Amniotic stem cell (primary cell): ENCODE measurements at places on chromosomes 13 and 19.

DNA sequence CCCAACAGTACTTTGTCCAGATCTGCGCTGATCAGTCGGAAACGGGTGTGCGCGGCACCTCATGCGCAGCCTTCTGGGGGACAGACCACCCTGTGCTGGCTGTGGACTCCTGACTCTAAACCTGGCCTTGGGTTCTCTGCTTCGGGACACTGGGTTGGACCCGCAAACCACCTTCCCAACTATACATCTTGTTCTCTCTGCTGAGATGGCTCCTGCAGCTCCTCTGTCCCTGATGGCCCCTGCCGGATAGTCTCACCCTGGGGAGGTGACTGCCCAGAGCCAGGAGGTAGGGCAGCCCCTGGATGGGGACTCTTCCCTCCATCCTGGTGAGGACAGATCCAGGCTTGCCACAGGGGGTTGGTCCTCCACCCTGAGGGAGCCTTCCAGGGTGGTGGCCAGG is 23.3 kb downstream of the RFX1 start:
- no peak for DNase-seq

GRCh38 chr19:2811221-2811722 is 8.4 kb upstream of the ZNF554 start:
- no peak for DNase-seq

- DNase-seq = no peak
These were observed 38.8 kb downstream of the POLR1D start for GRCh38 chr13:27660511-27660910.

DNA sequence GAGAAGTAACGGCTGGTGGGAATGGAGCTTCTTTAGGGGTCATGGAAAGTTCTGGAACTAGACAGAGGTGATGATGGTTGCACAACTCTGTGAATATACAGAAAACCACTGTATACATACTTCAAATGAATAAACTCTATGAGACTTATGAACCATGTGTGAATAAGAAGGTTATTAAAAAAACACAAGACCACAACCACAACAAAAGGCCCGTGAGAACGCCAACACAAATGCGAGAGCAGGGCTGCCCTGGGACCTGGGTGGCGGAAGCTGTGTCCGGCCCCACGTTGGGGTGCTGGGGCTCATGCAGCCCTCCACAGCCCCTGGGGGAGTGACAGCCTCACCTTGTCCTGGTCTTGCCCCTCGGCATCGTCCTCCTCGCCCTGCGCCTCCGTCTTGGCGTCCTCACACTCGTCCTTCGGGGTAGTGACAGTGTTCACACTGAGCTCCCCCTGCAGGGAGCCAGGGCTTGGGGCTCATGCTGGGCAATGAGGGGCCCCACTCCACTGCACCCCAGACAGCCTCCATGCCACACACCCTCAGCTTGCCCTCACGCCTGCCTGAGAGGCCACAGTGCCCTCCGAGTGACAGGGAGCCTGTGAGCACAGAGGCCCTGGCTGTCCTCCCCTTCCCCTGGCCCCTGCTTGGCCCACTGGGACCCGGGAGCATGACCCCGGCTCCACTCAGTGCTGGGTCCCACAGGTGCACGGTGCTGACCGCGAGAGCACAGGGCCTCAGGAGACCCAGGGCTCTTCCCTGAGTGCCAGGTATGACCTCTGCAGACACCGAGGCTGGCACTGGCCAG is 16.0 kb downstream of the IZUMO4 start:
- no peak for DNase-seq

DNA sequence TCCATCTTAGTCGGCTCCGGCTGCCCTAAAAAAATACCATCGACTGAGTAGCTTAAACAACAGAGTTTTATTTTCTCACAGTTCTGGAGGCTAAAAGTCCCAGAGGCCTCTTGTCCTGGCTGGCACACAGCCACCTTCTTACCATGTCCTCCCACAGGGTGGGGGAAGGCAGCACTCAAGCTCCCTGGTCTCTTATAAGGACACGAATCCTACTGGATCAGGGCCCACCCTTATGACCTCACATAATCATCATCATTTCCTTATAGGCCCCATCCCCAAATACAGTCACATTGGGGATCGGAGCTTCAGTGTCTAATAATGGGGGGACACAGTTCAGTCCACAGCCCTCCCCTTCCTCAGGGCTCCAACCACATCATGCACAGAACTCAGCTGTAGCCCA is 2.6 kb upstream of the TUBA3C start:
- DNase-seq = no peak

GRCh38 chr19:49932731-49933131 is 3.4 kb upstream of the NUP62 start:
- no peak for DNase-seq

DNA sequence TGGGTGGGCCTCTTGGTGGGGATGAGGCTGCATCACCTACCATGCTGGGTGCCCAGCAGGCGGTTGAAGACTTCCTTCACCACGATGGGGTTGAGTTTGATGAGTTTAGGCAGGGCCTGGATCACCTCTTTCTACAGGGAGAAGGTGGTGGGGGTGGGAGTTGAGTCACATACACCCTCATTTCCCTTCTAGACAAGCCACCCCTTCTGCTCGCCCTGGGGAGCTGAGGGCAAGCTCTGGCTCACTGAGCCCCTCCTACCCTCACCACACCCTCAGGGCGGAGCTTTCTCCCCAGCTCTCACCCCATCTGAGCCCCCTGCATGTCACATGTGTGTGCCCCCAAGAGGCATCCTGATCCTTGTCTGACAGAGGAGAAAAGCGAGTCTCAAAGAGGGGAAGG is 7.6 kb upstream of the RSPH6A start:
- DNase-seq = no peak

DNA sequence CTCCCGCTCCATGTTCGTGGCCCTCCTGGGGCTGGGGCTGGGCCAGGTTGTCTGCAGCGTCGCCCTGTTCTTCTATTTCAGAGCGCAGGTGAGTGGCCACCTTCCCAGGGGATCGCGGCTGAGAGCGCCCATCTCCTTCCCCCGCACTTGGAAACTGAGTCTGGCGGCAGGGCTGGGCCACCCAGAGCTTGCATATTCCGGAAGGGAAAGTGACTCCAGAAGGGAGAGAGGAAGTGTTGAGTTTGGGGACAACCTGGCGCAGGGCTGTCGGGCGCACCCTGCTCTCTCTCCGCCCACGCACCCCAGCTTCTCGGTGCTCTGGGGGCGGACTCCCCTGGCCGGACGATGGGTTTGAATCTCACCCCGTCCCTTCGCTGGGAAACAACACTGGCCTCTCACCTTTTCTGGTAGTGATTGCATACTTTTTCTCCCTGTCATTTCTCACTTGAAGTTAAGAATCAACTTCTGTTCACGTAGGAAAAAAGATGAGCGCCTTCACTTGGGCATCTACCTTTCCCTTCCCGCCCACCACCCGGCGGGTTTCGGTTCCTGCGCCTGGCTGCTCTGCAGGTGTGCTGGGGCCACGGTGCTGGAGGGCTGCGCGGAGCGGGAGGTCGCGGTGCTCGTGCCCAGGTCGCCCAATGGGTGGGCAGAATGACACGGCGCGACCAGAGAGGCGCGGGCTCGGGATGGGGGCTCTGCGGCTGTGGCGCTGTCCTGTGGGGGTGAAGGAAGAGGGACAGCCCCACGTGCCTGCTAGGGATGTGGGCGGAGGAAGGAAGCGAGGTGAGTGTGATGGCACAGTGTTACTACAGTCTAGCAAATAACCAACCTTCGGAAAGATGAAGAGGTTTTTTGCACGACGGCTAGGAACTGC is 721 bp downstream of the TNFSF11 start:
- DNase-seq = no peak

- no peak for DNase-seq
These were observed 393.8 kb downstream of the ITGBL1 start for GRCh38 chr13:101846249-101846648.

DNA sequence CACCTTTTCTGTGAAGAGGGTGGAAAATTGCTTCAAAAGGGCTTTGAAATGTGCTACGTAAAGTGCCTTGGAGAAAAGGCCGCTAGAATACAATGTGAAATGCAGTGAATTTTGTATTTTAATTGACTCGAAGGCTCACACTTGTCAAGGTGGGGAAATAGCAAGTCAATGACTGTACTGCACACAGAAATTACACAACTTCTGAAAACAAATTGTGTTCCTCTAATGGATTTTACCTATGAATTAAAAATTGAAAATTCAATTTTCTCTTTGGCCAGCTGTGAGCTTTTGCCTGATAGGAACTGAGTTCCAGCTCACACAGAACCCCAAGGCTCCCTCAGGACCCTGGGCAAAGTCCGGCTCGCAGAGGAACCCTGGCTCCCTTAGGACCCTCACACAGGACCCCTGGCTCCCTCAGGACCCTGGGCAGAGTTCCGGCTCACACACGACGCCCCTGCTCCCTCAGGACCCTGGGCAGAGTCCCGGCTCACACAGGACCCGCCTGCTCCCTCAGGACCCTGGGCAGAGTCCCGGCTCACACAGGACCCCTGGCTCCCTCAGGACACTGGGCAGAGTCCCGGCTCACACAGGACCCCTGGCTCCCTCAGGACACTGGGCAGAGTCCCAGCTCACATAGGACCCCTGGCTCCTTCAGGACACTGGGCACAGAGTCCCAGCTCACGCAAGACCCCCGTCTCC is 324.9 kb downstream of the UQCRFS1 start:
- DNase-seq = no peak

- no peak for DNase-seq
These were observed 8.7 kb upstream of the CKM start for GRCh38 chr19:45331411-45331810.
